ENCODE measurements at places on chromosomes 12 and 14. TPM values are rescaled to one million over a fixed set of nuclear protein-coding genes. Genes with fewer than 3 reads are reported as not detected.

RSRC2 gene
- total RNA-seq, result 52.5 TPM

AMIGO2 gene
- total RNA-seq, result 1.2 TPM

KRT85 gene
- total RNA-seq, result not detected

ABCD2 gene
- total RNA-seq, result 0.17 TPM

GNG2 gene
- total RNA-seq, result 19.5 TPM

RNASE4 gene
- total RNA-seq, result 29.3 TPM

ASCL1 gene
- total RNA-seq, result not detected

AQP5 gene
- not detected for total RNA-seq

CCDC59 gene
- total RNA-seq, result 67.1 TPM

SMARCD1 gene
- total RNA-seq, result 40.6 TPM

KLHDC1 gene
- 4.8 TPM for total RNA-seq

GDF3 gene
- total RNA-seq, result not detected

ACSS3 gene
- total RNA-seq, result 19.8 TPM

CACNB3 gene
- 41.6 TPM for total RNA-seq

FOXM1 gene
- total RNA-seq, result 2.8 TPM

IFT81 gene
- 34.9 TPM for total RNA-seq

AMDHD1 gene
- 0.33 TPM for total RNA-seq

TMEM132C gene
- not detected for total RNA-seq

METTL3 gene
- 60.4 TPM for total RNA-seq

SMIM41 gene
- total RNA-seq, result 4.5 TPM

RERG gene
- not detected for total RNA-seq

Measured in smooth muscle cell of trachea (primary cell).